NCI-H1436 treated with DMSO at 0.1 percent for 48 hours (cell line): ENCODE measurements at places on chromosomes 6 and 20.

DNA sequence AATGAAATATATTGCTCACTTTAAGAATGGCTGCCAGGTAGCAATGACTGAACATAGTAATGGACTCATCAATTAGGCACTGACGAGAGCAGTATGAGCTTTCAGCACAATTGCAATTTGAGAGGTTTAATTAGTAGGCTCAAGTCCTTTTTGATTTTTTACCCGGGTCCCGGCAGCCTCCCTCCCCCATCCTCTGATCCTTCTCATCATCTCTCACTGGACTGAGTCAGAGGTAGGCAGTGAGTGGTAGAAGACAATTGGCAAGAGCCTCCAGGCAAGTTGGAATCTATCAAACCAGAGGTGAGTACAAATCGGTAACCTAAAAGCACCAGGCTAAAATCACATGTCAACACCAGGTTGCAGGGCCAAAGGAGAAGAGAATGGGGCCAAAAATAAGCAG, 107.9 kb downstream of the DCDC2 start:
- peak; percentile 20 for DNase-seq

DNA sequence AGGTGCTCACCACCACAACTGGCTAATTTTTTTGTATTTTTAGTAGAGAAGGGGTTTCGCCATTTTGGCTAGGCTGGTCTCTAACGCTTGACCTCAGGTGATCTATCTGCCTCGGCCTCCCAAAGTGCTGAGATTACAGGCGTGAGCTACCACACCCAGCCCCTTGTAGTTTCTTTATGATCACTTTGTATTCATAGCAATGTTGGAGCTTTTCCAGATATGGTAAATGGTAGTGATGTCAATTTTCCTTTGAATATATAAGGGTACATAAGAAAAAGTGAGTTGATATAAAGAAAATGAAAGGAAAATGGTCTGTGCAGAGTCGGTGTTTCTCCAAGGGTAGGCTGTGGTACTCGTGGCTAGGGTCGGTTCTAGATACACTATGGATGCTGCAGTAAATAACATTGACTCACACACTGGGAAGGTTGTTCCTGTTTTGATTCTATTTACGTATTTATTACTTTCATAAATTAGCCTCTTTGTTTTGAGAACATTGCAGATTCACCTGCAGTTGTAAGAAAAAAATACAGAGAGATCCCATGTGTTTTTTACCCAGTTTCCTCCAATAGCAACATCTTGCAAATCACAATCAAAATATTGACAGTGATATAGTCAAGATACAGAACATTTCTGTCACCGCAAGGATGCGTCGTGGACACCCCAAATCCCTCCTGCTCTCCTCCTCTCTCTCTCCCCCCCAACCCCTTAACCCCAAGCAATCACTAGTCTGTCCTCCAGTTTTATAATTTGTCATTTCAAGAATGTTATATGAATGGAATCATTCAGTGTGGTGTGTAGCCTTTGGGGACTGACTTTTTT, 2.5 kb downstream of the ZNF831 start:
- DNase-seq = no peak

DNA sequence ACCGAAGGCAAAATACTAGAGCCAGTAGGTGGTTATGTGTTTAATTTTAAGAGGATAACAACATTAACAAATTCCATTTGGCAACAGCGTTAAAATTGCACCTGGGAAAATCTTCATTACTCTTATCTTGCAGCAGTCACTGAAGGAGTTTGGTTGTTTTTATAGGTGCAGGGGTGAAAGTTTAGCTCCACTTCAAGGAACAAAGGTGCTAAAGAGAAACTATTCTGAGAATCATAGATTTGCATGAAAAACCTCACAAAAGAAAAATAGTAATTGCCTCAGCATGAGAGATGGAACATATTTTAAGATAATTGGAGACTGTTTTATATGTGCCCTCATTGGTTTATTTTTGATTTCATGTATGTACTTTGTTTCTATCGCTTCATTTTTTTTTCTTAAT, 444.4 kb downstream of the UTRN start:
- no peak for DNase-seq

DNA sequence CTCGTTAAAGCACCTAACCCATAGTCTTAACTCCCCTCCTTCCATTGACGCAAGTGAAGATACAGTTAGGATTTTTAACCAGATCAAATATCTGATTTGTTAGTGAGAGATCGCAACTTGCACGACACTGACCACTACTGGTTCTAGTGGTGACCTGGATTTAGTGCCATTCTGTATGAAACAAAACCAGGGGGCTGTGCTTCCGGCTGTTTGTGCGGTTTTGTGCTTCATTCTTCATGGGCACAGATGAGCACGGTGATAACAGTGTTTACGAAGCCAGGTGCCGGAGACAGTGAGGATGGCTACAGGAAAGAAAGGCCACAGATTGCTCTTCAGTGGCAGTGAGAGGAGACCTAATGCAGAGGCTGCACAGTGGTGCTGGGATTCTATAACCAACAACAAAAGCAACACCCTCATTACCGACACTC, 75.5 kb downstream of the NOL4L start:
- no peak for DNase-seq

DNA sequence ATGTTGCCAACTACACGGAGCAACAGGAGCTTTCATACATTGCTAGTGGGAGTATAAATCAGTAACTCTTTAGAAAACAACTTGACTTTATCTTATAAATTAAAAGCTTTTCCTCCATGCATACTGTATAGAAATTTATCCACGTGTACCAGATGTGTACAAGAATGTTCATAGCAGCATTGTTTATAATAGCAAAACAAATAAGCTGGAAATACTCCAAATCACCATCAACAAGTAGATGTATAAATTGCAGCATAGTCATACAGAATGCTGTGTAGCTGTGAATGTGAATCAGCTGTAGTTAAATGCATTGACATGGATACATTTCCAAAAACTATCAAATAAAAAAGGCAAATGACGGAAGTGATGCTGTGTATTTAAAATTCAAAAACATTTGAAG, 6.0 kb downstream of the PSMF1 start:
- no peak for DNase-seq

DNA sequence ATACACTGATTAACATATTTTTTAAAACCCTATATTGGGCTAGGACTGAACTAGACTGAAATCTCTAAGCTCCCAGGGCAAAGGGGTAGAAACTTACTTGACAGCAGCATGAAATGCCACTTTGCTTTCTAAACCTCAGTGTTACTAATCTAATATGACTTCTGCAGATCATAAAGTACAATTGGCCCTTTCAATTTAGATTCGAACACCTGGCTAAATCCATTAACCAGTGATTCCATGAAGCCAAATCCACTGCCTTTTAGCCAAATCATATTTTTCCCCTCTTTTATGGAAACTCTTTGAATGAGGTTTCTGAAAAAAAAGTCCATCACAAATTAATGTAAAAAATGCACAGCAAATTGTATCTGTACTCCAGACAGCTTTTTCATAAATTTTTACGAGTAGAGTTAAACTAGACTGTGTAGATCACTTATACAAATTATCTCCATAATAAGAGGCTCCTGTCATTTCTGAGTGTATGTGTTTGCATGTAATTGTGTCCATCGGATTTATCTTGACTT, 25.7 kb downstream of the EPHA7 start:
- DNase-seq = no peak

DNA sequence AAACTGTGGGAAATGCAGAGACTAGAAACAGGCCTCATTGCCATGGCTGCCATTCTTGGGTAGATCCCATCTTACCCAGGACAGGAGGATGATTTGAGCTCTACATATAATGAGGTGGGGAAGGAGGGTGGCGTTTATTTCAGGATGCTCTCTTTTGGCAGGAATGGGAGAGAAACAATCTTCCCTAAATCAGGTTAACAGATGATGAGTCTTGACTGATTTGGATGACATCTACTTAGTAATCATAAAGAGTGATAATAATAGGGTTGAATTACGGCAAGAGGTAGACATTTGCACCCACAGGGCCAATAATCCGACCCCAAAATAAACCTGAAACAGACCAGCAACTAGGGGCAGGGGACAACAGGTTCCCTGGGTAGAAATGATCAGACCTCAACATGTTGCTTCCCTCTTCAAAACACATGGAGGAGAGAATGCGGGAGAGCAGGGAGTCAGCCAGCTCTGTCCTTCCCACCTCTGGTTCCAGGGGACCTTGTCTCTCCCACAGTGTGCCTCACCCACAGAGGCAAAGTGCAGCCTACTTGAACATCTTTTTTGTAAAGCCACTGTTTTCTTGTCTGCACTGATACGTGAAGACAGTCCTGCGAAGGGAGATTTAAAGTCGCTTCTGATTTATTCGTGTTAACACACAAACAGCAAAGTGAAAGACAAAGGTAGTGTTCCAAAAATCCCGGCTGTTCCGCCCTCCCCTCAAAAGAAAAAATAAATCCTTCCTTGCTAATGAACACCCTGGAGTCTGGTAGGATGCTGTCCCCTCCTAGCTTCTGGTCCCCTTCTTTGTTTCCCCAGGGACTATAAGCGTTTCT, 3.9 kb downstream of the FOXQ1 start:
- no peak for DNase-seq

- no peak for DNase-seq
These were observed 45.7 kb downstream of the PREP start for GRCh38 chr6:105357165-105357564.
